Natural killer cell treated with Interleukin-12 subunit alpha and Interleukin-12 subunit beta and Interleukin-15 and Interleukin-18, amount 100 ng/mL, for 72 hours (primary cell): ENCODE measurements at places on chromosomes 7 and 10. TPM values are rescaled to one million over a fixed set of nuclear protein-coding genes. Genes with fewer than 3 reads are reported as not detected.

Gene THNSL1
- total RNA-seq = 2.8 TPM

Gene PON1
- total RNA-seq = not detected

Gene MMP21
- 0.14 TPM for total RNA-seq

Gene BHLHA15
- 2.4 TPM for total RNA-seq

Gene PSD
- total RNA-seq = 2.3 TPM

Gene CYP3A5
- total RNA-seq = not detected

Gene STN1
- 14.5 TPM for total RNA-seq

Gene SEMA3E
- total RNA-seq = not detected

Gene HOXA5
- 0.33 TPM for total RNA-seq

Gene INMT
- 0.33 TPM for total RNA-seq

GRCh38 chr7:42167206-42167605 lies 69.8 kb downstream of the GLI3 start:
- no peak for DNase-seq

DNA sequence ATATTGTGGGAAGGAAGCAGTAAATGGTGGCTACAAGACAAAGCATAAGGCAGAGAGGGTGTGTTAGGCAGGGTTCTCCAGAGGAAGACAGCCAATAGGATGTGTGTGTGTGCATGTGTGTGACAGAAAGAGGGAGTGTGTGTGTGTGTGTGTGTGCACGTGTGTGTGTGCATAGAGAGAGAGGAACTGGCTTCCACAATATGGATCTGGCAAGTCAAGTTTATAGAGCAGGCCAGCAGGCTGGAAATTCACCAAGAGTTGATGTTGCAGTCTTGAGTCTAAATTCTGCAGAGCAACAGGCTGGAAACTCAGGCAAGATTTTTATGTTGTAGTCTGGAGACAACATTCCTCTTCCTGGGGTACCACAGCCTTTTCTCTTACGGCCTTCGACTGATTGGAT lies 374.0 kb downstream of the TNS3 start:
- DNase-seq = no peak

- DNase-seq = no peak
Measured at GRCh38 chr7:27032839-27033238, 63.0 kb downstream of the HOXA1 start.

DNA sequence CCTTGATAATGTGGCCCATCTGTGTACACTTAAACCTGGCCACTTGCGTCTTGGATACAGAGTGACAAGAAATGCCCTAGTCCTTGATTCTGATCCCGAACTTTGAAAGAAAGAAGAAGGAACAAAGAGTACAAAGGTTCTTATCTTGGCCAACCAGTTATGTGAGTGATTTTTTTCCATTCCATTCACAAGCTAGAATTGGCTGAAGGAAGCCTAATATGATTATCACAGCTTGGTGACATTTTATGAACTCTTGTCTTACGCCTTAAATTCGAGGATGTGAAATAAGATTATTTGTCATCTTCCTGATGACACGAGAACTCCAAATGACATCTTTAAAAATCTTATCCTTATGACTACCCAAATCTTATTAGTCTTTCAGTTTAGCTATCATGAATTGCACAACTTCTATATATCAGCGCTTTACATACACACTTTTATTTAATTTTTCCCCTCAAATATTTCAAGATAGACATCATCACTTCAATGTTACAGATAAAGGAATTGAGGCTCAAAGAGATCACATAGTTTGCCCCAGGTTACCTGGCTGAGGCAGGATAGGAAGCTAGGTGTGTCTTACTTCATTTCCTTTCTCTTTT lies 13.0 kb upstream of the SP4 start:
- no peak for DNase-seq

- DNase-seq = no peak
Measured at GRCh38 chr7:42236266-42236975, 588 bp downstream of the GLI3 start.

- DNase-seq = no peak
Measured at GRCh38 chr7:9091282-9091681, 657.9 kb downstream of the NXPH1 start.

DNA sequence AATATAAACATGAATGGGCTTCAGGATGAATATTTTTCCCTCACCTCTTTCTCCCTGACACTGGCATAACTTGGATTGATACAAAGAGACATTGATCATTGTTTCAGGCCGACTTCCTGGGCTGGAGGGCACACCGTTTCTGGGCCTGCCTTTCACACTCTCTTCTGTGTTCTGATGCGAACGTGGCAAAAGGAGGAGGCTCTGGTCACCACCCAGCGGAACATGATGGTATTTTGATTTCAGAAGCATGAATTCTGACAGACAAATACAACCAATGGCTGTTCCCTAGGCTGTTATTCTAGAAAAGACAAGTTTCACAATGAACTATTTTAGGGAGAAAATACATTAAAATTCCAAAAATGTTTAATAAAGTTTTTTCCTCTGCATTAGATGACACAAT lies 534.5 kb upstream of the MKI67 start:
- DNase-seq = no peak

GRCh38 chr7:45889367-45890067 lies 1.2 kb downstream of the IGFBP1 start:
- DNase-seq = no peak

GRCh38 chr7:17625043-17625442 lies 315.3 kb downstream of the SNX13 start:
- DNase-seq = no peak

DNA sequence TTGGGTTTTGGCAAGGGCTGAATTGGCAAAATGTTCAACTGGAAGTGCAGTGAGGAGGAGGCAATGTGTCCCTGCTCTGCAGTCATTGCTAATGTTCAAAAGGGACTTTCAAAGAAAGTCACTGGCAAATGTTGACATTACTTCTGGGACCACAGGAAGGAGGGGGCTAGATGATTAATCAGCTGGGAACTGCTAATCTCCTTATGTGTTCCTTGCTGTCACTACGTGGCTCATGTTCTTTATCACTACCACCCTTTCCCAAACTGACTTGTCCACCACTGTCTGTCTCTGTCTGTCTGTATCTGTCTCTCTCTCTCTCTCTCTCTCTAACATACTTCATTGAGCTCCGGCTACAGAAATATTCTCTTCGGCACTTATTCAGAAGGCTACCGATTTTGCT lies 86.9 kb upstream of the MTPN start:
- no peak for DNase-seq

- no peak for DNase-seq
Measured at GRCh38 chr7:79377097-79377496, 76.4 kb downstream of the MAGI2 start.

GRCh38 chr7:35342786-35343185 lies 88.9 kb upstream of the TBX20 start:
- DNase-seq = no peak

GRCh38 chr10:93422118-93422517 lies 60.0 kb downstream of the MYOF start:
- no peak for DNase-seq

DNA sequence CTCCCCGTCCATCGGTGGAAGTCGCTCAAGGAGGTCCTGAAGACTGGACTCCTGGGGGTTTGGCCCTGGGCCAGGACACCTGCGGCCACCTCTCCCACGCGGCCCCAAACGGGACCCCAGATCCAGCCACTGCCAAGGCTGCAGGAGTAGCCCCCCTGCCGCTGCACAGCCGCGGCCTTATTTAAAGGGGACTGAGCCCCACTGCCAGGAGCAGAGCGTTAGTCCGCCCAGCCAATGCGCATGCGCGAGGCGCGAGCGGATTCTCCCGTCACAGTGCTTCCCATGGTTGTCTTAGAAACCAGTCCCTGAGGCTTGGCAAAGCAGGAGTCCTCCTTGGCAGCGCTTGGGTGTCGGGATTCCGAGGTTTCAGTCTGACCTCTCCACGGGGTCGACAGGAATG lies 320.0 kb downstream of the ZNF716 start:
- DNase-seq = no peak

DNA sequence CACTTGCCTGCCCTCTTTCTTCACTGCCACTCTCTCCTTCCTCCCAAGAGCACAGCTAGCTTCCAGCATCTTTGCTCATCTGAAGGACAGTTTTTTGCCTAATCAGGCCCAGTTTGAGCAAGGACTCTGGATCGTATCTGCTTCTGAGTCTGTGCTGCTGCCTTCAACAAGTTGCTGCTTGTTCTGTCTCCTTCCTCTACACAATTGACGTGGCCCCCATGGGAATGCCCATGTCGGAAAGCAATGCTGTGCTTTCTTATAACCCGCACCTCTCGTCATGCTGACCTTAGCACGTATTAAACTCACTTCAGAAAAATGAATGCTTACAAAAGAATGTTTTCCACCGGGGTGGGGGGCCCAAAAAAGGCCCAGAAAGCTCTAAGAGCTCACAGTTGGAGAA lies 324.7 kb upstream of the C7orf33 start:
- DNase-seq = no peak

- DNase-seq = peak; percentile 65
Measured at GRCh38 chr7:29588900-29589696, 25.5 kb downstream of the PRR15 start.

GRCh38 chr10:4909118-4909517 lies 54.1 kb upstream of the AKR1C1 start:
- no peak for DNase-seq

GRCh38 chr10:51667678-51668335 lies 31.6 kb downstream of the CSTF2T start:
- no peak for DNase-seq

GRCh38 chr10:110172155-110172554 lies 35.2 kb upstream of the MXI1 start:
- no peak for DNase-seq

GRCh38 chr7:105764506-105764905 lies 111.9 kb downstream of the ATXN7L1 start:
- DNase-seq = no peak

- DNase-seq = no peak
Measured at GRCh38 chr7:79789584-79790345, 336.3 kb upstream of the MAGI2 start.

DNA sequence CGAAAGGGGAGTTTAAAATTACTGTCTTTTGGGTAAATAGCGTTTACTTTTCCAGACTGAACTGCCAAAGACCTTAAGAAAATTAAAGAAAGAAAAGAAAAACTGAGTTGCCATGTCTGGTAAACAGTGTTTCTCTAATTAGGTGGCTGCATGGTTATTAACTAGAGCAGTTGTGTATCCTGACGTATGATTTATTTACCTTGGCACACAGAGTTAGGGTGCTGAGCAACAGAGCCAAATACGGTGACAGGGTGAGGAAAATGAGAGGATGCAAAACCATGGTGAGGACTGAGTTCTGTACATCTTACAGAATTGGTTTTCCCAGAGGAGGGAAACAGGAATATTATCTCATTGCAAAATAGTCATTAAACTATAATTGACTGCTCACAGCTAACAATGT lies 546.4 kb upstream of the FZD8 start:
- no peak for DNase-seq

GRCh38 chr10:63976538-63976937 lies 455.3 kb downstream of the REEP3 start:
- DNase-seq = no peak

- no peak for DNase-seq
Measured at GRCh38 chr10:85986777-85987176, 379.8 kb downstream of the GRID1 start.

- DNase-seq = no peak
Measured at GRCh38 chr7:76267894-76268183, 34.6 kb upstream of the HSPB1 start.

DNA sequence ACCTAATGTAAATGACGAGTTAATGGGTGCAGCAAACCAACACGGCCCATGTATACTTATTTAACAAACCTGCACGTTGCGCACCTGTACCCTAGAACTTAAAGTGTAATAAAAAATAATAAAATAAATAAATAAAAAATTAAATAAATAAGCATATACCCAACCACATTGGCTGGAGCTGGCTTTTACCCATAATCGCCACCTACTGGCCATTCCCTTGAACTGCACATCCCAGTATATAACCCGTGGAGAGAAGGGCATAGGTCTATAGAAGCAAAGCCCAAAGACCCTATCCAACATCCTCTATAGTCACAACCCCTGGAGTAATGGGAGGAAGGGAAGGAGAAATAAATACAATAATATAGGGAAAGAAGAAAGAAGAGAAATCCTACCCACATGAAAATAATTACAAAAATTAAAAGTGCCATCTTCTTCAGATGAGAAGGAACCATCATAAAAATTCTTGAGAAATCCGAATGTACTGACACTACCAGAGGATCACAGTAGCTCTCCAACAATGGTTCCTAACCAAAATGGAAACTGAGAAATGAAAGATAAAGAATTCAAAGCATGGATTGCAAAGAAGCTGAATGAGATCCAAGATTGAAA lies 65.6 kb downstream of the TWIST1 start:
- no peak for DNase-seq

DNA sequence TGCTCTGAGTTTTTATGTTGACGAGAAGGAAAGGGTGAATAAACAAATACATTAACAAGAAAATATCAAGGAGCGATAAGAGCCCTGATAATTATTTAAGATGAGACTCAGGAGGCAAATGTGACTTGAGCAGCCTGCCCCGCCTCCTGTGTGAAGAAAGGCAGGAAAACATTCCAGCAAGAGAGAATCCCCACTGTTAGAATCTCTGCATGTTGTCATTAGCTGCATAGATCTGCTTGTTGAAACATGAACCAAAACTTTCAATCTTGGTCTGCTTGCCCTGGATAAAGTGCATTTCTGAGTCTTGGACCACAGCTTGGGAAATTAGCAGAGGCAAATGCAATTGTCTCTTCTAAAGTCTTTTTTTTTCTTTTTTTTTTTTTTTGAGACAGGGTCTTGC lies 120.0 kb downstream of the DPP6 start:
- no peak for DNase-seq

DNA sequence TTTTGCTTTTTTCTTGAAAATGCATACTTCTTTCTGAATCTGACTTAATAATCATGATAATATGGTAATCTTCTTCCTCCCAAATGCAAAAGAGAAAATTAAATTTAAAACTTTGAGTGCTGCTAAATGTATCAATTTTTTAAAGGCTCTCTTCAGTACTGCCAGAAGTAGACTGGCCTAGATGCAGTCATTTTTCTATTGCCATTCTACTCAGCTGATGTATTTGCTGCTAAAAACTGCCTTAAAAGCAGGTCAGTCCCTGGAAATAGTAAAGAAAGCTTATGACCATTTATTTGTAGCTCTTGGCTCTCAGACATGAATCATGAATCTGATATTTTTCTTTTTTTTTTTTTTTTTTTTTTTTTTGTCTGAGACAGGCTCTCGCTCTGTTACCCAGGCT lies 28.5 kb downstream of the NAPEPLD start:
- no peak for DNase-seq

DNA sequence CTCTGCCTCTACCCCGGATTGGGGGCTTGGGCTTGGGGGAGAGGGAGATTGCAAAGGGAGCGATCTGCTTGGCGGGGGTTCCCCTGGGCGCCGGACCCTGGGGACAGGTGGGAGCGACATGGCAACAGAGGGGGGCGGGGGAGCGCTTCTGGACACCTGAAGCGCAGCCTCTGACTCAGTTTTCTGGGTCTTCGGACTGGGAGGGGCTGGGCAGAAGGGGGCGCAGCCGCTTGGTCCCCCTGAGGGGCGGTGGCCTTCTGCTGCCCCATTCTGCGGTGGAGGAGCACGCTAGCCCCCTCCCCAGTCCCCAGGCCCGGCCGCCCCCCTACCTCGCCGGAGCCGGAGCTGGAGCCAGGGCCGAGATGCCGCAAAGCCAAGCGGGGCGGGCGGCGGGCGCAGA lies 380 bp downstream of the NAT16 start:
- DNase-seq = no peak
